NCI-H1694 (cell line): ENCODE measurements at places on chromosomes 6 and 20.

DNA sequence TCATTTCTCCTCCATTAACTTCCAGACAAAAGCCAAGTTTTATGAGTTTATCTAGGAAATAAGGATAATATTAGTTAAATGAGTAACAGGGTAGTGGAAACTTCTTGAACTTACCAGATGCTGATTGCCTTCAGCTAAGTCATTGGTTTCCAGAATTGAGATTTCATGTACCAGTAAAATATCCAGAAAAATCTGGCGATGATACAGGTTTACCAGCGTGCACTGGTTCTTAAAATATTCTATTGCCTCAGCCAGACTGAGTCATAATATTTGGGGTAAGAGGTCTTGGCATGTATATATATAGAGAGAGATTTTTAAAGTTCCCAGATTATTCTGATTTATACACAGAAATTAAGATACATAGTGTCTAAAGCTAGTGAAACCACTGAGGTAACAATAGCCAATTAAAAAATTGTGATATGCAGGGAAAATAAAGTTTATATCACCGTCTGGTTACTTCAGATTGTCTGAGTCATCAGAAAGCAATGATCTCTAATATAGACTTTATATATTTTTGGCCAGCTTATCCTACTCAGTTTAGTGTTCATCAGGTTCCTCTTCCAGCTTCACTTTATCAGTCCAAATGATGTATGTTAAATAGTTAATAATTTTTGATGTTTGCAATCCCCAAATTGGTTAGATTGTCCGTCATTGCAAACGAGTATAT, 39.5 kb upstream of the SDHAF4 start:
- DNase-seq: no peak

- no peak for DNase-seq
Measured at GRCh38 chr6:154705471-154706113, 27.6 kb upstream of the SCAF8 start.

GRCh38 chr20:53079828-53080686, 107.9 kb downstream of the TSHZ2 start:
- DNase-seq: no peak

GRCh38 chr6:139250296-139251044, 41.3 kb downstream of the TXLNB start:
- DNase-seq: peak; percentile 23
